ENCODE measurements at places on chromosomes 5 and 9.
A peak's percentile ranks its signal among the peaks of the same experiment; 100 is the strongest.

DNA sequence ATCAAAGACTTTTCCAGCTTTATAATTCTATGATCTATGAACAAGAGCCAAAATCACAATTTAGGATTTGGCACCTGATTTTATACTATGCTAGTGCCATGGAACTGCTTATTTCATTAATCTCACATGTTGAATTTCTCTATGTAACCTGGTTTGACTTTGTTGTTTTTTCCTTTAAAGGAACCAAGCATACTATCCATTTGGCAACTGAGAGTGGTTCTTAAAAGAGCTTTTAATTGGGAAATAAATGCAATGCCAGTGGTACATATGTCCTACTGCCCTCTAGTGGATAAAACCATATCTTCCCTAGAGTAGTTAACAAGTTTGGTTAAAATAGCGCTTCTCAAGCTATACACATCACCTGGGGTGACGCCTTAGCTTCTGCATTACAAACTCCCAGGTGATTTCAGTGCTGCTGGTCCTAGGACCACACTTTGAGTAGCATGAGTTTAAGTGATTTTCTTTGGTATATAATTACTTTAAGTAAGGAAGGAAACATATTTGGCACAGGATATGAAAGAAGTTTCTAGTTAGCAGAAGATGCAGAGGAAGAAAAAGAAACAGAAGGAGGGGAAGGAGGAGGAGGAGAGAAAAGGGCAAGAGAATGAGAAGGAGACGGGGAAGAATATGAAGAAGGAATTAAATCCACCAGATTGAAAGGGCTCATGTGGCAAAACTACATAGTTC, 56.8 kb downstream of the FGF10 start:
- DNase-seq: no peak

DNA sequence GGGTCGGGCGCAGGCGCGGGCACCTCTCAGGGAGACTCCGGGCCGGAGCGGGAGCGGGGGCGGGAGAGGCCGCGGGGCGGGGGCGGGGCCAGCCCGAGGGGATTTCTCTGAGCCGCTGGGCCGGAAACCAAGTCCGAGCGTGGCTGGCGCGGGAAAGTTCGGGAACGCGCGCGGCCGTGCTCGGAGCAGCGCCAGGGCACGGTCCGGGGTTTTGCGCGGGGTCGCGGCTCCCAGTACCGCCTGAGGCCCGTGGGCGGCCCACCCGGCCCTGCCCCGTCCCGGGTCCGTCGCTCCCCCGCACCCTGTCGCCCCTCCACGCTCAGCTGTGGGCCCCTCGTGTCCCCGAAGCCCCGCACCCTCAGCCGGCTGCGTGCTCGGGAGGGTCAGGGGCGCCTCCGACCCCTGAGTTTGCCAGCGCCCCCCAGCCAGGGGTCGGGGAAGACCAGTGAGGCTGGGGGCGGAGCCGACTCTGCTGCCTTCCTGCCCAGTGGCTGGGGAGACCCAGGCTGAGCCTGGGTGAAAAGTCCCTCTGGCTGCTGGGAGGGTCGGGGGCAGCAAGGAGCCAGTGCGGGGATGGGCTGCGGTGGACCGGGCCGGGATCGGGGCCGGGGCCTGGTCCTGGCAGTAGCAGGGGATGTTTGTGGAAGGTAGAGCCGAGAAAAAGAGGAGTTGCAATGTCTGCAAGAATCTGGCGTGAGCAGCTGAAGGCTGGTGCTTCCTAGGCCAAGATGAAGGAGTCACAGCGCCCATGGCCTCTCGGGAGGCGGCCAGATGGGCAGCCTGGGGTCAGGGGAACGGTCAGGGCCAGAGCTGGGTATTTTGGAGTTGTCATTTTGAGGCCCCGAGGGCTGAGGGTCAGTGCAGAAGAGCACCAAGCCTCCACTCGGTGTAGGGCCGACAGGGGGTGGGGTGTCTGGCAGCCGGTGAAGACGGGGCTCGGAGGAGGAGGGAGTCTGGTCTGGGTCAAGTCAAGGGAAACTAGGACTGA, 588 bp downstream of the TRAF2 start:
- DNase-seq: peak; percentile 55

GRCh38 chr5:73135429-73136054, 15.2 kb downstream of the TMEM171 start:
- DNase-seq: no peak

GRCh38 chr5:140305471-140305870, 2.6 kb upstream of the PFDN1 start:
- DNase-seq: no peak

DNA sequence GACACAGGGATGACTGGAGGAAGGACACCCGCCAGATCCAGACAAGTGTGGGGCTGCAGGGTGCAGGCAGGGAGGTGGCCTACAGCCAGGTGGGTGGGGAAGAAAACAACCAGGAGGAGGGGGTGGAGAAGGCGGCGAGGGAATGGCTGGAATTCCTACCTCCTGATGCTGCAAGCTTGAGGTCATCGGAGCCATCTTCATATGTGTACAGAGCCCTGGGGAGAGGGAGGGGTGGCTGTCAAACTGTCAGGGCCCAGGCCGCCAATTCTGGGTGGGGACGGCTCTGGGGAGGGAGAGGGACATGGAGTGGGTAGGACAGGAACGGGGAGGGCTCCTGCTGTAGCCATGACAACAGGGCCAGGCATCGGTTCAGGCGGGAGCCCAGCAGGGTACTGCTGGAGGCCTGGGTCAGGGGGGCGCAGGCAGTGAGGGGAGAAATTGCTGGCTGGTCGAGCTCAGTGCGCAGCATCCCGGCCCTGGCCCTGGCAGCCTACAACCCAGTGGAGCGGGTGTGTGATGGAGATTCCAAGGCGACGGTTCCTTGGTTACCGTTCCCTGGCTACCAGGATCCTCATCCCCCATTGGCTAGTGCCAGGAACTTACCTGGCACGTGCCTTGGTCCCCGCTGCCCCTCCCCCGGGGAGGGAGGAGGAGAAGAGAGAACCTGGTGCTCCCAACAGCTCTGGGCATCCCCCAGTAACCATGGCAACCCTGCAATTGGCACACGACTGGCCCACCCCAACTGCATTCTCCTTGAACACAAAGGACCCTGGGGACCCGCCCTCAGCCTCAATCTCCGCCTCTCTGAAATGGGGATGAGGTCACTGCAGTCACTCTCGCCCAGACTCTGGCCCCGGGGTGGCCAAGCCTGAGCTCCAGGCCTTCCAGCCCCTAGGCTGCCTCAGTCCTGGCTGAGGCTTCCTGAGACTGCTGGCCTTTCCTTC, 4.5 kb downstream of the DBN1 start:
- no peak for DNase-seq

- no peak for DNase-seq
Measured at GRCh38 chr9:16869131-16869881, 1.2 kb downstream of the BNC2 start.

GRCh38 chr5:55427157-55427556, 107.6 kb downstream of the PLPP1 start:
- no peak for DNase-seq

- no peak for DNase-seq
Measured at GRCh38 chr9:133689151-133689763, 48.9 kb downstream of the SARDH start.
